ENCODE measurements at places on chromosomes 3 and 15.

DNA sequence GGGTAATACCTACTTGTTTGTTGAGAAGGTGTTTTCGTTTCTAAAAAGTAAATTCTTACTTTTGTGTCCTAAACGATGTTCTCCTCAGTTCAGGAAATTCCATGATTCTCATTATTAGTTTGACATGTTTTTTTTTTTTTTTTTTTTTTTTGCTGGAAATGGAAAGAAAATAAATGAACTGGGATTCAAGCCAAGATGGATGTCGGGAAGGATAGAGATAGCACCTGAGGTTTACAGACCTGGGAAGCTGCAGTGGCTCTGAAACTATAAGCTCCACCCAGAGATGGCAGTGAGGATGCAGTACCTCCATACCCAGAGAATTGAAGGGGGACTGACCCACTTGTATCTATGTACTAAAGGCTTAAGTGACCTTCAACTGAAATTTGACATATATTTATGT, 334.6 kb upstream of the TGFBR2 start:
- DNase-seq: no peak

- no peak for DNase-seq
Observed at GRCh38 chr3:159165961-159166360, 364.1 kb downstream of the MFSD1 start.

DNA sequence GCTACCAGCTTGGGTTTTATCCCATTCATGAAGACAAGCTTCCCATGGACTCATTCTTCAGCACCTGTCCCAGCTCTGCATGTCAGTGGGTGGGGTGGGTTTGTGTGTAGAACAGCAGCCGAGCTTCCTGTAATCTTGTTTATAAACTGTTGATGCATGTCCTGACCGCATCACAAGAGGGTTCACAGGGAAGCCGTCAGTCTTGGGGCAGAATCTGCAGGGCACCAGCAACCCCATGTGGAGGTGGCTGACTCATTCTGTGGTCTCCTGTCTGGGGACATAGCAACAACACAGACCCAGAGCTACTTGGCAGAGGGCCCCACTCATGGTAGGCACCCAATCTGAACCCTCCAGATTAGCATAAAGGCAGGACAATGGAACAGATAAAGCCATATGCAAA, 35.6 kb downstream of the DAPK2 start:
- peak; percentile 58 for DNase-seq

DNA sequence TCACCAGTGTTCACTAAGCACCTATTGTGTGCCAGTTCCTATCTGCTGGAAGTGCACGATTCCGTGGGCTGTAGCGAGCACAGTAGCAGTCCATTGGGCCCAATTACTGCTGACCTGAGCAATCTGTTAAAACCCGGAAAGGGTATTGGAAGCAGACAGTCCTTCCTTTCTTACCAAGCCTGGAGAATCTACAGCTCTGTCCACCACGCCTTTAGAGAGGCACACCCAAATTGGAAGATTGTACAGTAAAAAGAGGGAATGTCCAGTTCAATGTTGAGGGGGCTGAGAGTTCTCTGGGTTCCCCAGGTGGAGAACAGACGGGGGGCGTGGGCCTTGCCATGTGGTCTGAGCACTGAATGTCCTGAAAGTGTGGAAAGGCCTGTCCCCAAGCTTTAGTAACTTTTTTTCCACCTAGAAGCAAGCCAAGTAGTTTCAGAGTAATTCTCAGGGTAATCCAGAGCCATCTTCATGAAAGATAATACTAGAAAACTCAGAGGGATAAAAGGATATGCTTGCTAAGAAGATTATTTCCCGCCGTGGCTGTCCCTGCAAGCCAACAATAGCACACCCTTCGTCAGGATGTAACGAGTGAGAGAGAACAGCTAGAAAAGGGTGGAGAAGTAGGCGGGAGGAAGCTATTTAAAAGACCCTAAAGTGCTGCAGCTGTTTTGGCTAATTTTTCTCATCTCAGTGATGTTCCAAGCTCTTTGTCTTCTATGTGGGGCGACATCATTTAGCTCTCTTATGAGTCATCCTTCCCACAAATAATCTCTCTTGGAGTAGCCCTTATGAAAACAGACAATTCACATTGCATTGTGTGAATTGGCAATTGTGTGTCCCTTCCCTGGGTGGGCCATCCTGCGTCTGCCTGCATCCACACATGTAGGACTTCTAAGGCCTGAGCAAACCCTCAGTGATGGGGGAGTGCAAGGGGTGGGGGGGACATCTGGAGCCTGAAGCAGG, 181.0 kb downstream of the ATG7 start:
- no peak for DNase-seq
